ENCODE measurements at places on chromosomes 5 and 9.

DNA sequence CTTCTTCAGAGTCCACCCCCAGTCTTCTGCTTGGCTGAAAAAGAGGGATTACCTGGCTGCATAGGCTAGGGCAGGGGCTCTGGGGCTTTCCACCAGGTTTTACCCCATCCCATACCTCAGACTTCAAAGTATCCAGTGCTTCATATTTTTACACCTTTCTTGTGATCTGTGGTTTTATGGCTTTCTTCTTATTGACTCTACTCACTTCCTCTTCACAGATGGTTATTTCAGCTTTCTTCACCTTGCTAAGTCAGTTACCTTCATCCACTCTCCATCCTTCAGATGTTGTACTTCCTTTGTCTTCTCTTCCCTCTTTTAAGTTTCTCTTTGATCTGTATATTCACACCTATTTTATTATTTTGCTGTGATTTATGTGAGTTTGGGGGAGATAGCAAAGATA is 104.3 kb downstream of the GRIA1 start:
- no peak for DNase-seq

DNA sequence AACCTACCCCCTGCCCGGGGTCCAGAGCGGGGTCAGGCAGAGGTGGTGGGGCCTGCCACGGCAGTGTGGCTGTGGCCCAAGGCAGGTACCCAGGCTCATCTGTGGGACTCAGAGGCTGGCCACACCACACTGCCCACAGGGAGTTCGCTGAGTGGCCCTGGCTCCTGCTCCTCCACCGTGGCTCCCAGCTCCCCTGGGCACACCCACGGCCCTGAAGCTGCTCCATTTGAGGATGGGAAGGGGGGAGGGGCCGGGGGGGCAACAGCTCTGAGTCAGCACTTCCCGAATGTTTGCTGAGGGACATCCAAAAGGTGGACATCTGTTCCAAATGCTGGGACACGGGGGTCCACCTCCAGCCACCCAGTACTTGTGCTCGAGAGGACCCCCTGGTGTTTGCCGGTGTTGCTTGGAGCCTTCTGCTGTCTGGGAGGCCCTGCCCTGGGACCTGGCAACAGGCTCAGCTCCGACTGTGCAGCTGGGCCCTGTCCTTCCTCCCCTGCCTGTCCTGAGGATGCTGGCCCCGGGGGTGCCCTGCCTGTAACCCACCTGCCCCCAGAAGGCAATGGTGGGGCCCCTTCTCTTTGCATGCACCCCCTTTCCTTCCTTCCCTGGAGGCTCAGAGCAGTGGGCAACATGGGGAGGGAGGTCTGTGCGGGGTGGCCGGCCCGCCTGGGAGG is 2.5 kb upstream of the NRARP start:
- DNase-seq = no peak

- no peak for DNase-seq
Measured at GRCh38 chr9:20243841-20244240, 378.5 kb downstream of the MLLT3 start.

DNA sequence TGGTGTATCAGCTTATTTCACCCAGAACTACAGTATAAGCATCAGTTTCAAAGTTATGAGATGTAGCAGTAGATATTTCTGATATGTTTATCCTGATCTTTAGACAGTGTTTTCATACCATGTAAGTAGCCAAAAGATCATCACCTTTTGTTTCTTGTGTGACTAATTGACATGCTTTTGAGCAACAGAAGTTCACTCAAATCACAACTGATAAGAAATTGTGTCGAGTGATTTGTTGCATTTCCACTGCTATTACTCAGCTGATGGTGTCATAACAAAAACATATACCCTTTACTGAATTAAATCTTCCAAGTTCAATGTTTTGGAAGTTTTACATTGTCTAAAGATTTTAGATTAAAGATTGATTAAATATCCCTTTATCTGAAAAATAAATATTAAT is 324.5 kb downstream of the TUSC1 start:
- no peak for DNase-seq

GRCh38 chr5:135375040-135375793 is 23.8 kb downstream of the MACROH2A1 start:
- DNase-seq = no peak

GRCh38 chr9:135480071-135480939 is 723 bp downstream of the PPP1R26 start:
- peak; percentile 63 for DNase-seq

DNA sequence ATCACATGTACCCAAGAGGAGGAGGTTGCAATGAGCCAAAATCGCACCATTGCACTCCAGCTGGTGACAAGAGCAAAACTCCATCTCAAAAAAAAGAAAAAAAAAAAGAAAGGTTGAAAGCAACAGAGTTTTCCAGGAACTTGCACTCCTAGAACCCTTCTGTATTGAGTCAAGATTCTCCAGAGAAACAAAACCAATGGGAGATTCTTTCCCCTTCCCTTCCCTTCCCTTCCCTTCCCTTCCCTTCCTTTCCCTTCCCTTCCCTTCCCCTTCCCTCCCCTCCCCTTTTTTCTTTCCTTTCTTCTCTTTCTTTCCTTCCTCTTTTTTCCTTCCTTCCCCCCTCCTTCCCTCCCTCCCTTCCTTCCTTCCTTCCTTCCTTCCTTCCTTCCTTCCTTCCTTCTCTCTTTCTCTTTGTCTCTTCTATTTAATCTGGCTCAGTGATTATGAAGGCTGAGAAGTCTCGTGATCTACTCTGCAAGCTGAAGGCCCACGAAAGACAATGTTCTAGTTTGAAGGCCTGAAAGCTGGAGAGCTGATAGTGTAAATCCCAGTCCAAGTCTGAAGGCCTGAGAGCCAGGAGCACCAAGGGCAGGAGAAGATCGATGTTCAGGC is 59.6 kb upstream of the CNTLN start:
- DNase-seq = no peak

- DNase-seq = no peak
Measured at GRCh38 chr5:7420510-7421280, 24.8 kb downstream of the ADCY2 start.

- no peak for DNase-seq
Measured at GRCh38 chr5:127863161-127863560, 160.0 kb downstream of the CCDC192 start.

DNA sequence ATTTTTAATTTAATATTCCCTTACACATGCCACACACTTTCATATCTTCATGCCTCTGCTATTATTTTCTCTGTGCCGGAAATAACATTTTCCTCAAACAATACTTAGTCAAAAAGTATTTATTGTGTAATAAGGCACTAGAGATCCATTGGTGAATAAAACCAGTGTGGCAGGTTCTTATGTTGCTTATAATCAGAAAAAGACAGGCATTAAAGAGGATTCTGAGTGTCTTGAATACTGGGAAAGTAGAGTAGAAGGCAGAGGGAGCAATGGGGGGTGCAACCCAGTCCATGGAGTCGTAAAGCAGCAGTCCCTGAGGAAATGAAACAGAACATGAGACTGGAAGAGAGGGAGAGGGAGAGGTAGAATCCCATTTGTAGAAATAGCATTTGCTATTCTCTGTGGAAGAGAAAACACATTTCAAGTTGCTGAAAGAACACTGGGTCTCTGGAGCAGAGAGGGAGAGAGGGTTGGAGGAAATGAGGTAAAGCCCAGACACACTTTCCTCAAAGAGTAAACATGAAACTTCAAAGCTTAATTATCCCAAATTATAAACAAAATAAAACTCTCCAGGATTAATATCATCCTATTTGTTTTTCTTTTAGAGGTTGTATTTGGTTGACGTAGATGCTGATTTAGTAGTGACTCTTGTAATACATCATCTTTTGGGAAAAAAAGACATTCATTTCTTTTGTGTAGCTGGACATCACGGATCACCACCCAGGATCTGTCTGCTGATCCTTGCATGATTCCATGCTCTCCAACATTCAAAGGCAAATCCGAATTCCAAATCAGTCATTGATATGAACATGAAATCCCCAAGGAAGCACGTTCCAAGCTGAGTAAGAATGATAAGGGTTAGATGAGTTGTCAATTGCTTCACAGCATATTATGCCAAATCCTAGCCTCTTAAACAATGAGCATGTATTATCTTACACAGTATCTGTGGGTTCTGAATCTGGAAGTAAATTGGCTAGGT is 37.4 kb upstream of the GRAMD2B start:
- no peak for DNase-seq

GRCh38 chr5:178241231-178241663 is 8.6 kb upstream of the PHYKPL start:
- no peak for DNase-seq

GRCh38 chr5:96936431-96937320 is 796 bp downstream of the LNPEP start:
- DNase-seq = peak; percentile 34

DNA sequence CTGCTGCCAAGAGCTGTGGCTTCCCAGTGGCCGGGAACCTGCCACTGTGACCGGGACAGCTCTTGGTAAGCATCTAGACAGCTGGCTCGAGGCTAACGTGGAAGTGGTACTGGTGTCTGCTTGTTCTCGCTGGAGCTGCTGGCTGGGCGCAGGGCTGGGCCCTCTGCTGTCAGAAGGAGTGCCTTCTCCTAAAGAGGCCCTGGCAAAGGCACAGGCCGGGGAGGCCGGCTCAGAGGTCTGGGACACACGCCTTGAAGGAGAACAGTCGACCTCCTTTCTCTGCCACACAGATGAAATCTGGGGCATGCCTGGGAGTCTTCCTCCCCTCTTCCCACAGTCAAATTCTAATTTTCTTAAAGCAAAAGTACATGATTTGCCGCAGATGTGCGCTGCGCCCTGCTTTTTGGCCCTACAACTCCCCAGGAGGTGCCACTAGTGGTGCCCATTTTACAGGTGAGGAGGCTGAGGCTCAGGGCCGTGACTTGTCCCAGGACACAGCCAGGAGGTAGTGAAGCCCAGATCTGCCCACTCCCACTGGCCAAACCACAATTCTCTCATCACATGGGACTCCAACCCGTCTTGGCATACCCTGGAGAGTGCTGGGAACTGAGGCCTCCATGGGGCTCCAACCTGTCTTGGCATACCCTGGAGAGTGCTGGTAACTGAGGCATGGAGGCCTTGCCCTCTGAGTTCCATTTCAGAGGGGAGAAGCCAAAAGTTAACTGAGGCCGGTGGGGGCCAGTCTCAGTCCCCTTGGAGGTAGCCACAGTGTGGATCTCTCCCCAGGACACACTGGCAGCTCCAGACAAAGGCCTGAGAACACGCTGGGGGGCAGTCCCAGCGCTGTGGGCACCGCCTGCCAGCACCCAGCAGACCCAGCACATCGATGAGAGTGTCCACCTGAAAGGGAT is 12.0 kb upstream of the RXRA start:
- DNase-seq = no peak

GRCh38 chr9:101601904-101602765 is 7.4 kb upstream of the PPP3R2 start:
- peak; percentile 59 for DNase-seq

GRCh38 chr9:84736081-84736480 is 66.6 kb downstream of the NTRK2 start:
- DNase-seq = peak; percentile 40

GRCh38 chr5:44987026-44987425 is 178.3 kb downstream of the MRPS30 start:
- no peak for DNase-seq

DNA sequence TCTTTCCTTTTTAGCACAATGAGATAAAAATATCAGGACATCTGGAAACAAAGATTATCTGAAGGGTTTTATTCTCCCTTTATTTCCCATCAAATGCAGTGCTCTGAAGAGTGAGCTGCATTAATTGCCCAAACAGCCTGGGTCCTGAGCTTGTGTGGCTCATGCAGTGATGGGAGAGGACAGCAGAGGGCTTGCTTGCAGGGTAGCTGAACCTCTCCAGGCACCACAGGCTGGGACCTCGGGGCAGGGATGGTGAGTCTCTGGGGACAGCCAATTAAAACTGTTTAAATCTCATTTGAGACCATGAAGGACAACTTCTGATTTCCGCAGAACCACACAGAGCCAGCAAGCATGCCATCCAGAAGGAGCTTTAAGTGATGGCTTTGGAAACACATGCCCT is 71.2 kb downstream of the PLAC8L1 start:
- no peak for DNase-seq

- DNase-seq = no peak
Measured at GRCh38 chr9:86955561-86955960, 8.3 kb upstream of the GAS1 start.

DNA sequence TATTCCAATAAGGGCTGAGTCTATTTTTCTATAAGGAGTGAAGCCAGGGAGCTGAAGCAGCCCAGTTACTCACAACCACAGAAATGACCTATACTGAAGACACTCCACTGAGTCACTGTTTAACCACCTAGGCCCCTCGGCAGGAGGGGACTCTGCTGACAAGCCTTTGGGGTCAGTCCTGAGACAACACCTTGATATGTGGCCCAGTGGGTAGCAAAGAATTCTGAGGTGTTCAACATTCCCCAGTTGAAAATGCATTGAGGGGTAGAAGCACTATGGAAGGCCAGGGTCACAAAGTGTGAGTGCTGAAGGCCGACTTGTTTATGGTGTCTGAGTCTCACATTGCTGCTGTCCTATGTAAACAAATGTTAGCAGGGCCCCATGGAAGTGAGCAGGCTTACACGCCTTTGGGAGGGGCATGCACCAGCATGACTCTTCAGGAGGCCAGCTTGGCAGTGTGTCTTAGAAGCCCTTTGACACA is 112.6 kb upstream of the NFIL3 start:
- peak; percentile 62 for DNase-seq

GRCh38 chr9:70773579-70773978 is 347.8 kb downstream of the TRPM3 start:
- DNase-seq = no peak

DNA sequence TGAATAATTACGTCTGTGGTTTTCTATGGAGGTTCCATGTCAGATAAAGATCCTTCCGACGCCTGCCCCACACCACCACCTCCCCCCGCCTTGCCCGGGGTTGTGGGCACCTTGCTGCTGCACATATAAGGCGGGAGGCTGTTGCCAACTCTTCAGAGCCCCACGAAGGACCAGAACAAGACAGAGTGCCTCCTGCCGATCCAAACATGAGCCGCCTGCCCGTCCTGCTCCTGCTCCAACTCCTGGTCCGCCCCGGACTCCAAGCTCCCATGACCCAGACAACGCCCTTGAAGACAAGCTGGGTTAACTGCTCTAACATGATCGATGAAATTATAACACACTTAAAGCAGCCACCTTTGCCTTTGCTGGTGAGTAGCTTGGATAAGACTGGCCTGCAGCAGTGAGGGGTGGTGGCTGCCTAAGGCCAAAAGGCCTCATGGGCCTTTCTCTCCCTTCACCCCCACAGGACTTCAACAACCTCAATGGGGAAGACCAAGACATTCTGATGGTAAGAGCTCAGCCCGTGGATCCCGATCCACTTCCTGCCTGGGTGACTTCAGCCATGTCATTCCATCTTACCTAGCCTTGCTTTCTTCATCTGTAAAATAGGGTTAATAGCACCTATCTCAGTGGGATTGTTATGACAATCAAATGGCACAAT is at the start of gene IL3:
IL3 (plus strand) TSS at position 155 of the 661 bp plus-strand sequence; CDS start at position 207, 52 bp downstream.
- DNase-seq = no peak

- DNase-seq = no peak
Measured at GRCh38 chr9:15416880-15417279, 5.8 kb upstream of the SNAPC3 start.

- DNase-seq = peak; percentile 49
Measured at GRCh38 chr9:113446323-113446740, 17.2 kb upstream of the RGS3 start.

Data from urothelium cell line (cell line).